ENCODE measurements at places on chromosomes 6 and 20. TPM values are rescaled to one million over a fixed set of nuclear protein-coding genes. Genes with fewer than 3 reads are reported as not detected.

- DNase-seq = no peak
Observed at GRCh38 chr6:153162646-153163045, 31.6 kb upstream of the RGS17 start.

The HMGCLL1 gene
- polyA plus RNA-seq = 3.3 TPM

- no peak for DNase-seq
Observed at GRCh38 chr6:2977799-2978590, 6.6 kb upstream of the SERPINB6 start.

GRCh38 chr6:45036103-45036502, 292.0 kb upstream of the RUNX2 start:
- DNase-seq = no peak

The SLC12A5 gene
- 1.8 TPM for polyA plus RNA-seq

GRCh38 chr6:9927275-9927674, 487.6 kb downstream of the TFAP2A start:
- no peak for DNase-seq

DNA sequence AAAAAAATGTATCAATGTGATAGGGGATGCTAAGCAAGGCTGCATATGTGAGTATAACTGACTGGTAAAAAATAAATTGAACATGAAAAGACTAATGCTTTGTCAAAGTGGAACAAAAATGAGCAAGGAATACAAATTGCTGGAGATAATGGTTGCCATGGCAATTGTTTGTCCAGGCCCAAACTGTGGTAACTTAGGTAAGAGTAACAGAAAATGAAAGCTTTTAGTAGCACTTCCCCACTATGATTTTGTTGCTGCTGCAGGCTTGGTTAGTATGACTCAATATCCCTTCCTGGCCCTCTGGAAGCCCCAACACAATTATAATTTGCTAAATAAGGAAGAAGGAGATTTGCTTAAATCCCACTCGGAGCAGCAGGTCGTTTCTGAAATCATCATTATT, 577.1 kb downstream of the DOK5 start:
- DNase-seq = no peak
